ENCODE measurements at places on chromosomes 11 and 22. TPM values are rescaled to one million over a fixed set of nuclear protein-coding genes. Genes with fewer than 3 reads are reported as not detected.

DNA sequence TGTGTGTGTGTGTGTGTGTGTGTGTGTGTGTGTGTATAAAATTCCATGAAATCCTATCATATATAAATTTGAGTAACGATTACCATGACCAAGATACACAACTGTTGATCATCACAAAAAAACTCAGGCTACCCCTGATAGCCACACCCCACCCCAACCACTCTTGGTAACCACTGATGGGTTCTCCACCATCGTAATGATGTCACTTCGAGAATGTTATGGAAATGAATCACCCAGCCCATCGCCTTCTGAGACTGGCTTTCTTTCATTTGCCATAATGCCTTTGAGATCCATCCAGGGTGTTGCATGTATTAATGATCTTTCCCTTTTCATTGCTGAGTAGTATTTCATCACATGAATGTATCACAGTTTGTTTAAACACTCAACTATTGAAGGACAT, 496.0 kb downstream of the MIAT start:
- DNase-seq, result no peak

DNA sequence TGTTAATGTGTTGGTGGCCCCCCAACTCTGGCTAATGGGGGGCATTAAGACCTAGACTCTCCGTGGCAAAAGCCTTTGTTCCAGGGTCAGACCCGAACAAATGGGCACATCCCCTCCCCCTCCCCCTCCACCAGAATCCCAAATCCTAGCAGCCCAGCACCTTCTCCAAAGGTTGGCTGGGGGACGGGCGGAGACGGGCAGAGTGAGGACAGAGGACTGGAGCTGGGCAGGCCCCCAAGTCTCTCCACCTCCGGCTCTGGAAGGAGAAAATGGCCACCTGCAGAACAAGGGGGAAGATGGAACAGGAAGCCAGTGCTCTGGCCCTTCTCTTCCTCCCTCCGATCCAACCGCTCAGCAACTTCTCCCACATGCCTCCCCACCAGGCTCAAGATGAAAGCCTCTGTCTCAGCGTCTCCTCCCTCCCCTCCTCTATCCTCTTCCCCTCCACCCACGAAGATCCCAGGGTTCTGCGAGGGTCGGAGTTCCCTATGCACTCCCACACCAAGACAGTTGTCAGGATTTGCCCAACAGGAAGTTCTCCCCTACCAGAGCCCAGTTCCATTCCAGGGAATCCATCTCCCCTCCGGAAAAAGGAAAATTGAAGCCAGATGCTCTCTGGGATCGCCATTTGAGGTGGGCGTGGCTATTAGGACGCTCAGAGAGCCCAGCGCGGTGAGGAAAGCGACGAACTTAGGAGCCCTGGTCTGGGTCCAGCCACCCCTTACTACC, 20.1 kb downstream of the ADA2 start:
- peak; percentile 93 for DNase-seq

DNA sequence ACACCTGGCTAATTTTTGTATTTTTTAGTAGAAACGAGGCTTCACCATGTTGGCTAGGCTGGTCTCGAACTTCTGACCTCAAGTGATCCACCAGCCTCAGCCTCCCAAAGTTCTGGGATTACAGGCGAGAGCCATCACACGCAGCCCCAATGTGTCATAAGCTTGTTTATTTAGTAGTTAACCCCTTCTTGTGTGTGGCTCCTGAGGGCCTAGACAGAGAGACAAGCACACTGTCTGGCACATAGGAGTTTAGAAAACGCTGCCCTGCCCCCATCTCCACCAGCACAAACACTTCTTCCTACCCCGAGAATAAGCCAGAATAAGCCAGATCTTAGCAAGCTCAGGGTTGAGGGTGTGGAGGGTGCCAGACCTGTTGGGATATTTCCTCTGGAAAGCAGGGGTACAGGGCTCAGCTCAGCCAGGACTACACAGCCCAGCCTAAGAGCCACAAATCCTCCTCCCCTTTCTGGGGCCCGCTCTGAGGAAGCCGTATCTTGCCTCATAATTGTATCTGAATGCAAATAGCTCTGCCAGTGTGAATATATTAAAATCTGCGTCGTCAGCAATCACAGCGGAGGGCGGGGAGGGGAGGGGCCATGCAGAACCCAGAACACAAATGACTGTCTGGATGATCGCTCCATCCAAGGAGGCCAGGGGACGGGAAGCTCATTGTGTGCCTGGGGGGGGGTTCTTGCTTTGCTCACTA, 247.3 kb downstream of the MN1 start:
- no peak for DNase-seq

The ANO3 gene
- polyA plus RNA-seq, result 0.24 TPM

The PLAAT4 gene
- 3.8 TPM for polyA plus RNA-seq

GRCh38 chr11:19935507-19935906, 222.9 kb downstream of the NAV2 start:
- no peak for DNase-seq

GRCh38 chr11:1510928-1511327, 24.3 kb upstream of the MOB2 start:
- no peak for DNase-seq

The RASSF10 gene
- polyA plus RNA-seq, result 0.54 TPM

DNA sequence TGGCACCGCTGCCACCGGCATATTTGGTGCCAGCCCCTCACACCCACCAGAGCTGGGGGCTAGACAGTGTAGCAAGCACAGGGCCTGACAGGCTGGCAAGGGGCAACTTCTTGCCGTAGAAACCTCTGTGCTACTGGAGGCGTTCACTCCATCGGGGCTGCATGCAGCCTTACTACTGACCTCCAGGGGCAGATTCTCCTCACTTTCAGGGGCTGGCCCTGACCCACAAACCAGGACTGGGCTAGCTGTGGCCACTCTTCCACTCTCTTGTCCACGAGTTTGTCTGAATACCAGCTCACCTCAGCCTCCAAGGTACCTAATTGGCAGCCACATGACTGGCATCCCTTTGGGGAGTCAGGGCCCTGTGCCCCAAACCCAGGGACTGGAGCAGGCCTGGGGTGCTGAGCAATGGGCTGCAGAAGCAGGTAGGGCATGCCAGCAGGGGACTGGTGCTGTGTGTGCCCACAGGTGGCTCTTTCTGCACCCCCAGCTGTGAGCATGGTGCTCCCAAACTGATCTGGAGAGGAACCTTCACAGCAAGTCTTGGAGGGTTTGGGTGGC, 2.1 kb upstream of the LMO1 start:
- no peak for DNase-seq

GRCh38 chr22:42664976-42665831, 16.0 kb upstream of the CYB5R3 start:
- DNase-seq, result no peak

Measured in muscle of arm (tissue), 14 donors.